ENCODE measurements at places on chromosomes 5 and 9. TPM values are rescaled to one million over a fixed set of nuclear protein-coding genes. Genes with fewer than 3 reads are reported as not detected.

PCDHA6 gene
- 1.9 TPM for total RNA-seq

CNTFR gene
- total RNA-seq = 2.7 TPM

ADAMTS16 gene
- total RNA-seq = 0.11 TPM

MSX2 gene
- total RNA-seq = 36.4 TPM

GRCh38 chr5:172843825-172844576 is 9.9 kb downstream of the ERGIC1 start:
- H3K27me3 ChIP-seq = no peaks in the 10 kb centered on the region
- no peak for DNase-seq
- H3K4me1 ChIP-seq = peaks cover 21% of the 10 kb centered on the region
- H3K36me3 ChIP-seq = no peaks in the 10 kb centered on the region
- no peak overlapping the region for H3K4me3 ChIP-seq

- no peak overlapping the region for H3K27ac ChIP-seq
- no peaks in the 10 kb centered on the region for H3K36me3 ChIP-seq
- no peaks in the 10 kb centered on the region for H3K4me1 ChIP-seq
Measured at GRCh38 chr5:1543398-1544293, 19.9 kb upstream of the LPCAT1 start.

DNA sequence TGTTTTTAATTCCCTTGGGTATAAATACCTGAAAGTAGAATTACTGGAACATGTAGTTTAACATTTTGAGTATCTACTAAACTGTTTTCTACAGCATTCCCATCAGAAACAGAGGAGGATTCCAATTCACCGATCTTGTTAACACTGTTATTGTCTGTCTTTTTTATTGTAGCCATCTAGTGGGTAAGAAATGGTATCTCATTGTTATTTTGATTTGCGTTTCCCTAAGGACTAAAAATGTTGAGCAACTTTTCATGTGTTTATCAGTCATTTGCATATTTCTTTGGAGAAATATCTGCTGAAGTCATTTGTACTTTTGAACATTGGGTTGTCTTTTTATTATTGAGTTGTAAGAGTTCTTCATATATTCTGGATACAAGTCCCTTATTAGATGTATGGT is 135.2 kb upstream of the NFIL3 start:
- no peak for DNase-seq
- H3K4me1 ChIP-seq = no peaks in the 10 kb centered on the region
- H3K27me3 ChIP-seq = no peaks in the 10 kb centered on the region
- no peak overlapping the region for H3K4me3 ChIP-seq
- no peaks in the 10 kb centered on the region for H3K36me3 ChIP-seq

- H3K27ac ChIP-seq = no peak overlapping the region
- H3K27me3 ChIP-seq = no peaks in the 10 kb centered on the region
- no peaks in the 10 kb centered on the region for H3K36me3 ChIP-seq
- DNase-seq = no peak
Measured at GRCh38 chr5:142670804-142671203, 15.1 kb downstream of the FGF1 start.

DNA sequence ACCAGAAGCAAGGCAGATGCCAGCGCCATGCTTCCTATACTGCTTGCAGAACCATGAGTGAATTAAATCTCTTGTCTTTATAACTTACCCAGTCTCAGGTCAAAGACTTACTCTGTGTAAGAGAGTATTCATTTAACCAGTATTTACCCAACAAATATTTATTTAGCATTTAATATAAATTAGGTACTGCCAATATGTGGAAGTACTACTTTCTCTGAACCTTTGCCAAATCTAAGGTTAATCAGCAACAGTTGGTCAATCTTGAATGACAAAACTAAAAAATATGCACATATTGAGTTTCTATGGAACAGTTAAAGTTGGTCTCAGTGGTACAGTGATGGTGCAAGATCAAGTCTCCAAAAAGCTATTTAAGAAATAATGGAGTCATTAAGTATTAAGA is 155.9 kb upstream of the CCNG1 start:
- no peaks in the 10 kb centered on the region for H3K4me1 ChIP-seq
- H3K36me3 ChIP-seq = no peaks in the 10 kb centered on the region
- H3K4me3 ChIP-seq = no peak overlapping the region
- no peaks in the 10 kb centered on the region for H3K27me3 ChIP-seq
- no peak overlapping the region for H3K27ac ChIP-seq
- no peak for DNase-seq

GRCh38 chr9:137774775-137775386 is 102.7 kb upstream of the CACNA1B start:
- peaks cover 13% of the 10 kb centered on the region for H3K36me3 ChIP-seq
- no peak overlapping the region for H3K27ac ChIP-seq
- H3K4me1 ChIP-seq = no peaks in the 10 kb centered on the region
- DNase-seq = no peak
- no peak overlapping the region for H3K4me3 ChIP-seq

- H3K4me1 ChIP-seq = no peaks in the 10 kb centered on the region
- H3K27me3 ChIP-seq = no peaks in the 10 kb centered on the region
- no peak for DNase-seq
- no peak overlapping the region for H3K27ac ChIP-seq
- H3K4me3 ChIP-seq = no peak overlapping the region
- no peaks in the 10 kb centered on the region for H3K36me3 ChIP-seq
Measured at GRCh38 chr9:104850786-104851545, 77.0 kb downstream of the ABCA1 start.

DNA sequence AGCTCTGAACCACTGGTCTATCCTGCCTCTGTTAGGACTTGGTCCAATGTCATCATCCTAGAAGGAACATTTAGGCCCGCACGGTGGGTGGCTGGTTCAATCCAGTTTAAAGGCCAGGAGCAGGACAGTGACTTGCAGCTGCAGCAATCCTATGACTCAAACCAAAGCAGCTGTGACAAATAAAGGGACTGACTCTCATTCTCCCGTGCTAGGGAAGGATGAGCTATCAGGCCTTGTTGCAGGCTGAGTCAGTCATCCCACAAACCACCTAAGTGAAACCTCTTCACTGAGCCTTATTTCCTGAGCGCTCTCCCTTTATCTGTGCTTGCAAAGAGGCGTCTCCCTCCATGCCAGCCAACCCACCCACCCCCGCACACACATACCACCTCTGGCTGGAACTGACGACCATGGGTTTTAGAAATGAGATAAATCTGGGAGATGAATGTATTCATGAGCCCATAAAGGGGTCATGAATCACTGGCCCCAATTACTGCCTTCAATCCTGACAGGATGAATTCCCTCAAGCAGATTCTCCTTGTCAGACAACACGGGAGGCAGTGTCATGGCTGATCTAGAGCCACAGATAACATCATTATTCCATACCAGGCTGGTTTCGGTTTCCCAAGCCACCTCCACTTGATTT is 93.4 kb downstream of the KCNIP1 start:
- H3K36me3 ChIP-seq = no peaks in the 10 kb centered on the region
- H3K27ac ChIP-seq = no peak overlapping the region
- no peak for DNase-seq
- no peaks in the 10 kb centered on the region for H3K27me3 ChIP-seq
- H3K4me3 ChIP-seq = no peak overlapping the region

DNA sequence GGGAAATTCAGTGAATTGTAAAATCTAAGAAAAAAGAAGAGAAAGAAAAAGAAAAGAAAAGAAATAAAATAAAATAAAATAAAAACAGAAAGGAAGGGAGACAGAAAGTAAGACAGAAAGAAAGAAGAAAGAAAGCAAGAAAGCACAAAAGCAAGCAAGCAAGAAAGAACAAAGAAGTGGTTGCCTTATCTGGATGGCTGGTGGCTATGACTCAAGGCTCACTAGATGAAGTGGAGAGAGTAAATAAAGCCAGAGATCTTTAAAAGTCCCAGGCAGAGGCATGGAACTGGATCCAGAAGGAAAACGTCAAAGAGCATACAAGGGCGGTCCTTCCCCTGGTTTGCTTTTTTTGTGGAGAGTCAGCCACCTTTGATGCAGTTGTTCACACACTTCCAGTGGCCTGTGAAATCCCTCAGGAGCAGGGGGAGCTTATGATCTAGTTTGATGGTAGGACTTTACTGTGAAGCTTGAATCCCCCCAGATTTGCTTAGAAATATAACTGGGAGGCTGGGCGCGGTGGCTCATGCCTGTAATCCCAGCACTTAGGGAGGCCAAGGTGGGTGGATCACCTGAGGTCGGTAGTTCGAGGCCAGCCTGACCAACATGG is 176.7 kb upstream of the HMHB1 start:
- no peaks in the 10 kb centered on the region for H3K36me3 ChIP-seq
- no peak for DNase-seq
- H3K27me3 ChIP-seq = no peaks in the 10 kb centered on the region
- H3K4me3 ChIP-seq = no peak overlapping the region
- H3K4me1 ChIP-seq = no peaks in the 10 kb centered on the region
- no peak overlapping the region for H3K27ac ChIP-seq

GRCh38 chr5:19917588-19918122 is 70.3 kb downstream of the CDH18 start:
- H3K27me3 ChIP-seq = no peaks in the 10 kb centered on the region
- H3K36me3 ChIP-seq = no peaks in the 10 kb centered on the region
- no peak overlapping the region for H3K27ac ChIP-seq
- no peak for DNase-seq
- H3K4me3 ChIP-seq = no peak overlapping the region
- no peaks in the 10 kb centered on the region for H3K4me1 ChIP-seq

GRCh38 chr5:133705331-133705730 is 93.0 kb upstream of the FSTL4 start:
- no peaks in the 10 kb centered on the region for H3K36me3 ChIP-seq
- DNase-seq = no peak
- no peak overlapping the region for H3K27ac ChIP-seq
- H3K4me3 ChIP-seq = no peak overlapping the region
- H3K4me1 ChIP-seq = no peaks in the 10 kb centered on the region
- H3K27me3 ChIP-seq = no peaks in the 10 kb centered on the region

DNA sequence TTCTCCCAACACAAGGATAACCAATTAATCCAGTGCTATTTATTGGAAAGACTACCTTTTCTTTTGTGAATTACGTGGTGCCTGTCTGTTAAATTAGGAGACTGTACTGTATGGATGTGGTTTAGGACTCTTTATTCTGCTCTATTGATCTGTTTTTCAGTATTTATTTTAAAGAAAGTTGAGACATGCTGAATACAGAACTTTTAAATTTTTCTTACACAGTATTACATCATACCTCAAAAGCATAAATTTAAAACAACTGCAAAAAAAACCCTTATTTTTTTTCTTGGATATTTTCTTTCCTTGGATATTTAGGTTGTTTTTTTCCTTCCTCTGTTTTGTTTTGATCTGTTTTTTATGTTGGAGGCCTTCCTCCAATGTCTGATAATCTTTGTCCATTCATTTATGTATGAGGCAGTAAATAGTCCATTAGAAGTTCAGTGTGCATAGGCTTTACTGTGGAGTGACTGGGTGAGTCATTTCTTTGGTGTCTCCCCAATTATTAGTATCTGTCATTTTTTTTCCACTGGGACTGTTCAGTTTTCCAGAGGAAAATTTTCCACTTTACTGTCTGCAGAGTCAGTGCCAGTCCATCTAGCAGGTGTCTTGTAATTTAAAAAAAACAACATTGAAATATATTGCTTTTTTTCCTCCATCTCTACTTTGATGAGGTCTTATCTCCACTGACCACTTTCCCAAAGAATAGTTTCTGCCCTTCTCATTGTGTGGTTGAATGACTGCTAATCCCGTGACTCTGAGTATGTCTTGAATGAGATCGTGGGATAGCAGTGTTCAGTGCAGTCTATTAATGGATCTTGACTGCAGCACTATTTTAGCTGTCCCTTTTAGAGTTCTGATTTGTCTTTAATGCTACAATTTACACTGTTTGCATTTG is 15.2 kb downstream of the CYSTM1 start:
- H3K27me3 ChIP-seq = no peaks in the 10 kb centered on the region
- no peaks in the 10 kb centered on the region for H3K4me1 ChIP-seq
- H3K27ac ChIP-seq = no peak overlapping the region
- no peaks in the 10 kb centered on the region for H3K36me3 ChIP-seq
- H3K4me3 ChIP-seq = no peak overlapping the region

DNA sequence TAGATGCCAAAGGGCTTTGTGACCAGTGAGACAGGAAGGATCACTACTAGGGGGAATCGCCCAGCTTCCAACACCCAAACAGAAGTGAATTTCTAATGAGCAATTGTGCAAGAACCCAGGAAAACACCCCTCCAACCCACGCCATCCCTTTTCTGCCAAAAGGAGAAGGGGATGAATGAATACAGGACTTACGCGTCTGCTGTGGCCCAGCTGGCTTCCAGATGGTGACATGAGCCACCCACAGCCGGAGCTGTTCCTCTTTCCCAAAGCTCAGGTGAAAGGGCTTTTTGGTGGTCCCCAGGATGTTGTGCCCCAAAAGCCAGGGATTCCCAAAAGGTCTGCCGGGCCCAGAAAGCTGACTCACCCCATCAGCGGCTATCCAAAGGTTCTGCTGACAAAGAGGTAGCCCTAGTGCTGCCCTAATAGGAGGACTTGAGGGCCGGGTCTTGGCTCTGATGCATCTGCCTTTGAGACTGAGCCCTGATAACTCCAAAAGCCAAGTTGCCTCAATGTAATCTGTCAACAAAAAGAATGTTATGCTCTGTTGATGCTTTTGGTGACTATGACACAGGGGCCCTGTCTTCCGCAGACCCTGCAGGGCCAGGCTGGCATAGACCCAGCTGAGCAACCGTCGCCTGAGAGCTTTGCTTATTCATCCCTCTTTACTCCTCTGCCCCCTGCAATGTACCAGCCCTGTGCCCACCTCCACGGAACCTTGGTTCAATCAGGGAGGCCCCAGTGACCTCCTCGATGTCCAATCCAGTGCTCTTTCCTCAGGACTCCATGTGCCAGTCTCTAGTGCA is 14.5 kb downstream of the GSN start:
- peak overlapping the region; percentile 85 for H3K27ac ChIP-seq
- H3K27me3 ChIP-seq = no peaks in the 10 kb centered on the region
- H3K4me1 ChIP-seq = peaks cover 4% of the 10 kb centered on the region
- DNase-seq = no peak
- no peaks in the 10 kb centered on the region for H3K36me3 ChIP-seq

- no peak overlapping the region for H3K27ac ChIP-seq
- no peaks in the 10 kb centered on the region for H3K4me1 ChIP-seq
- no peak for DNase-seq
- H3K27me3 ChIP-seq = no peaks in the 10 kb centered on the region
- H3K36me3 ChIP-seq = no peaks in the 10 kb centered on the region
- no peak overlapping the region for H3K4me3 ChIP-seq
Measured at GRCh38 chr5:168057905-168058304, 233.5 kb upstream of the WWC1 start.

DNA sequence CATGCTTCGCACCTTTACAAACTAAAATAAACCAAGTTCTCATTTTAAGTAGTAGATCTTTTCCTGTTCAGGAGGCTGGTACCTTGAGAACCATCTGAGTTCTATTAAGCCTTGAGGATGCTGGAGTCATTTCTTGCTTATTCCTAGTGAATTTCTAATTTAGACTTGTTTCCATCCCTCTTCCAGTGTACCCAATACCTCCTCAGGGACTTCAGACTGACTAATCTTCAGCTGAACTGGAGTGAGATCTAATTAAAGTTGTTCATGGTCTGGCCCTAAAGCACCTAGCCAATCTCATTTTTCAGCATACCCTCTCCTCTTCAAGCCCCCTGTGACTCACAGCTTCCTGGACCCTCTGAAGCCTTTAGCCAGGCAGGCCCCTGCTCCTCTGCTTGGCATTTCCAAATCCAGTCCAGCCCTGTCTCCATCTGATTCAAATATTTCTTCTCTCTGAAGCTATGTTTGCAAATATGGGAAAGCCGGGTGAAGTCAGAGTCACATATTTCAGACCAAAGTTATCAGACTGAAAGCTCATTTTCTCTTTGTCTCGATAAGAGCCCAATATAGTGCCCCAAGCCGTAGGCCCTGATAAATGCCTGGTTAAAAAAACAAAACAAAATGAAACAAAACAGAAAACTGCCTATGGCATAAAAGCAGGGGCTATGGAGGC is 19.4 kb upstream of the TNFSF15 start:
- H3K4me1 ChIP-seq = no peaks in the 10 kb centered on the region
- no peak for DNase-seq
- no peak overlapping the region for H3K27ac ChIP-seq
- no peaks in the 10 kb centered on the region for H3K27me3 ChIP-seq
- no peak overlapping the region for H3K4me3 ChIP-seq
